Activated CD4-positive, alpha-beta T cell treated with anti-CD3 and anti-CD28 coated beads for 36 hours (primary cell): ENCODE measurements at places on chromosomes 2 and 18. TPM values are rescaled to one million over a fixed set of nuclear protein-coding genes. Genes with fewer than 3 reads are reported as not detected.
A peak's percentile ranks its signal among the peaks of the same experiment; 100 is the strongest.

KCNE4 gene
- not detected for total RNA-seq

IL1R1 gene
- total RNA-seq, result 20.8 TPM

ZEB2 gene
- total RNA-seq, result 7.5 TPM

PTPRN gene
- 0.30 TPM for total RNA-seq

- peaks cover 1% of the 10 kb centered on the region for H3K4me1 ChIP-seq
- no peak overlapping the region for H3K27ac ChIP-seq
- no peak overlapping the region for H3K4me3 ChIP-seq
- no peak for DNase-seq
- no peaks in the 10 kb centered on the region for H3K36me3 ChIP-seq
Measured at GRCh38 chr2:231655488-231655887, 52.8 kb upstream of the PTMA start.

DNA sequence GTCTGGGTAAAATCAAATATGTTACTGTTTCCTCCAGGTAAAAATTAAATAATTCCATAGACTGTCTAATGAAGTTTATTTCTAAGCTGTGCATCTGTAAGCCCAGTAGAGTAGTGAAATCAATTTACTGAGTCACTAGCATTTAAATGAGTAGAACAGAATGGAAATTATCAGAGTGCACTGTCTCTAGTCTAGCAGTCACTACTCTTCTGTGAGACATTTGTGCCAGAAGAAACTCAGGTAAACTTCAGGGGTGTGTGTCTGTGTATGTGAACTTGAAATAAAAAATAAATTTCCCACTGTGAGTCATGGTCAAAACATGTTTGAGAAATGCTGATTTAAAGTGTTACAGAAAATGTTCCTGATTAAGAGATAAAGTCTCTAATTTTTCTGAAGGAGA, 146.4 kb downstream of the RIF1 start:
- DNase-seq, result no peak
- no peaks in the 10 kb centered on the region for H3K4me1 ChIP-seq
- peaks cover 3% of the 10 kb centered on the region for H3K36me3 ChIP-seq
- no peaks in the 10 kb centered on the region for H3K27me3 ChIP-seq
- no peak overlapping the region for H3K4me3 ChIP-seq

DNA sequence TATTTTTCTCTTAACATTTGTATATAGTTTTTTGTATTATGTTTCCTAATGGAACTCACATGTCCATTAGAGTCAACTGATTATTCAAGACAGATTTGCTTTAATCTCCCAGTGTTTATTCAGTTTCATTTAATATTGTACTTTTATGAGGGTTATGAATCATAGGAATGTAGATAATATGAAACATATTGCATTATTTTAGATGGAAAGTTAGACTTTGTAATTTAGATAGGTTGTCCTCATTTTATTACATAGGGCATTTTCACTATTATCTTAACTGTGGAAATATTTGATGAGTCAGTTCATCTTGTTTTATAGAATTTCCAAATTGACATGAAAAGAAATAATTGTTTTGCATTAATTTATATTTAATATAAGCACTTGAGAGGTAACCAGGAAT, 240.8 kb downstream of the PLCL1 start:
- DNase-seq, result no peak
- no peaks in the 10 kb centered on the region for H3K27me3 ChIP-seq
- H3K36me3 ChIP-seq, result peaks cover 11% of the 10 kb centered on the region
- H3K4me3 ChIP-seq, result no peak overlapping the region
- H3K27ac ChIP-seq, result no peak overlapping the region
- H3K4me1 ChIP-seq, result peaks cover 38% of the 10 kb centered on the region

- H3K27me3 ChIP-seq, result no peaks in the 10 kb centered on the region
- H3K4me3 ChIP-seq, result peak overlapping the region; percentile 90
- peaks cover 29% of the 10 kb centered on the region for H3K36me3 ChIP-seq
Measured at GRCh38 chr2:230713331-230714135, 891 bp downstream of the CAB39 start.

DNA sequence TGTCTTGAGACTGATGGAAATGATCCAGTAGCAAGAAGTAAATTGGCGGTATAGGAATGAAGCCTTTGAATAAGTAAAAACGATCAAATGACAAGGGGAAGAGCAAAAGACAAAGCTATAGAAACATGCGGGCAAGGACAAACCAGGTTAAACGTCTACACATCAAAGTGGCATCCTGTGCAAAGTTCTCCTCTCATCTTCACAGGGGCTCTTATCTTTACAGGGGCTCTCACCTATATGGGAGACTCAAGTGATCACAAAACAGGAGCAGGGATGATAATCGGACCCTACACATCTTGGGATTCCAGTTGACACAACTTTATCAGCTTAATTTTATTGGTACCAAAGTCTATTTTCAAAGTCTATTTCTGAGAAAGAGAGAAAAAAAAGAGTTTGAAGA, 1778.9 kb upstream of the CELF4 start:
- H3K36me3 ChIP-seq, result no peaks in the 10 kb centered on the region
- no peak for DNase-seq
- H3K27me3 ChIP-seq, result no peaks in the 10 kb centered on the region
- H3K4me1 ChIP-seq, result no peaks in the 10 kb centered on the region
- no peak overlapping the region for H3K4me3 ChIP-seq
- H3K27ac ChIP-seq, result no peak overlapping the region

- peak overlapping the region; percentile 28 for H3K4me3 ChIP-seq
- DNase-seq, result peak; percentile 94
- no peaks in the 10 kb centered on the region for H3K27me3 ChIP-seq
- peak overlapping the region; percentile 99 for H3K27ac ChIP-seq
- peaks cover 89% of the 10 kb centered on the region for H3K4me1 ChIP-seq
Measured at GRCh38 chr2:98460573-98461497, 16.2 kb downstream of the INPP4A start.
